ENCODE measurements at places on chromosomes 16 and 17. TPM values are rescaled to one million over a fixed set of nuclear protein-coding genes. Genes with fewer than 3 reads are reported as not detected.
A peak's percentile ranks its signal among the peaks of the same experiment; 100 is the strongest.

GRCh38 chr17:35870906-35871819 is 2.5 kb upstream of the HEATR9 start:
- DNase-seq: no peak

KRT39 gene
- not detected for total RNA-seq

DNA sequence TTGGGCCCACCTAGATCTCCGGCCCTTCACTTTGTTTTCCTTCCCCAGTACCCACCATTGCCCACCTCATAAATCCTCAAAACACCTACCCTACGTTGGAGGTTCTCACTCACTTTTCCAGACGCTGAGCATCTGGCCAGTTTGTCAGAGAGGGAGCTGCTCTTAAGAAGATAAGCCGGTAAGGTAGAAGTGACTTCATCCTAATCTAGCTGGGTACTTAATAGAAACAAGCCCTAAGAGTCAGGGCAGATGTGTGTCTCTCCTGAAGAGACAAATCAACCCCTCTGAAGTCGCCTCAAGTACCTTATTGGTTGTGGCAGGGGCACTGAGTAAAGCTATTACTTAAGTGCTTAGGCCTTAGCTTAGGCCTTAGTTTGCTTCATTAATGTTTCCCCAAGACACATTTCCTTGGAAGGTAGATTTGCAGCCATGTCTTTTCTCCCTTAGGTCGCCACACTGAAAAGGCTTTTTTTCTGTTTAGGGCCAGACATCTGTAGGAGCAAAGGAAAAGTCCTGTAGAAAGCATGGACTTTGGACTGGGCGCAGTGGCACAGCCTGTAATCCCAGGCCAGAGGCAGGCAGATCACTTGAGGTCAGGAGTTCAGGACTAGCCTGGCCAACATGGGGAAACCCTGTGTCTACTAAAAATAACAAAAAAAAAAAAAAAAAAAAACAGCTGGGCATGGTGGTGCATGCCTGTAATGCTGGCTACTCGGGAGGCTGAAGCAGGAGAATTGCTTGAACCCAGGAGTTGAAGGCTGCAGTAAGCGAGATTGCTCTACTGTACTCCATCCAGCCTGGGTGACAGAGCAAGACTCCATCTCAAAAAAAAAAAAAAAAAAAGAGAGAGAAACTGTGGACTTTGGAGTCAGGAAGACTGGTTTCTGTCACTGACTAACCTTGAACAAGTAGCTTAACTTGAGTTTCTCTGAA is 1.0 kb downstream of the TACO1 start:
- no peaks in the 10 kb centered on the region for H3K4me1 ChIP-seq
- H3K27ac ChIP-seq: peak overlapping the region; percentile 76
- peak overlapping the region; percentile 81 for H3K4me3 ChIP-seq
- DNase-seq: no peak

DNA sequence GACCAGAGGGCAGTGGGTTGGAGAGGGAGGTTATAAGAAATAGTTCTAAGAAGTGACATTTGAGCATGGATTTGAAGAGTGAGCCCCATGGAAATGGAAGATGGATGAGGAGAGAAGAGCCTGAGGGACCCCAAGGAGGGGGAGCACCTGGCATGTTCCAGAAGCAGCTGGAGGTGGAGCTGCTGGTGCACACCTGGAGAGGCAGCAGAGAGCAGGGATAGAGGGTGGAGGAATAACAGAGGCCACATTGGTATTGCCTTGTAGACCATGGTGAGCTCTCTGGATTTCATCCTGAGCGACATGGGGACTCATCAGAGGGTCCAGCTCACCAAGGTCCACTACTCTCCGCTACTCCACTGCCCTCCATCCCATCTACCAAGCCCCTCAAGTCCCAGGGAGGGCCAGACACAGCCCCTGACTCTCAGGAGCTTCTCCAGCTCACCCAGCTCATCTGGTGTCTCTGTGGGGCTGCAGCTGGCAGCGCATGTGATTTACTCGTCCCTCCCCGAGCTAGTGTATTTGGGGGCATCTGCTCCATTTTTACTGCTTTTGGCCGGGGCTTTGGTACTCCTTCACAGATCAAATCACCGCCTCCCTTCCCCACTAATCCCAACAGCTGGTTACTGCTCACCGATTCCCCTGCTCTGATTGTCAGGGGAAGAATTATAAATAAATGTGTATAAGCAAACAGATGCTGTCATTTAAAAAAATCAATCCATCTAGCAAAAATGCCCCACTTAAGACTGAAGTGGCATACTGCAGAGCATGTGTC is 22.1 kb upstream of the KDM8 start:
- H3K4me3 ChIP-seq: no peak overlapping the region
- no peak for DNase-seq
- H3K36me3 ChIP-seq: no peaks in the 10 kb centered on the region
- no peaks in the 10 kb centered on the region for H3K27me3 ChIP-seq
- H3K27ac ChIP-seq: no peak overlapping the region

DNA sequence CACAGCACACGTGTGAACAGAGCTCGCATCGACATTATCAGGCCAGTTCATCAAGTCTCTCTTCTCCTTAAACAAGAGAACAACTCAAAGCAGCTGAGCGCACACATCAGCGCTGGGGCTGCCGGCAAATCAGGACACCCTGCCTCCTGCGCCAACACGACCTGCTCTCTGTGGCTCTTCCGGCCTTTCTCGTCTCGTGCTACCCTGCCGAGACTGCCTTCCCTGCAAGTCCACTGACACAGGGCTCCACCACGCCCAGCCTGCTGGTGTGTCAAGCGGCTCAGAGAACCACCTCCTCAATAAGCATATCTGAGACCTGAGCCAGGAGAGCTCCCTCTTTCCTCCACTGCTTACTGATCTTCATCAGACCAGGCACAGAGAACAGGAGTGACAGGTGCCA is 96.9 kb downstream of the ZNF778 start:
- no peak for DNase-seq
- H3K4me1 ChIP-seq: no peaks in the 10 kb centered on the region
- no peaks in the 10 kb centered on the region for H3K27me3 ChIP-seq
- H3K27ac ChIP-seq: no peak overlapping the region
- H3K36me3 ChIP-seq: no peaks in the 10 kb centered on the region

DNA sequence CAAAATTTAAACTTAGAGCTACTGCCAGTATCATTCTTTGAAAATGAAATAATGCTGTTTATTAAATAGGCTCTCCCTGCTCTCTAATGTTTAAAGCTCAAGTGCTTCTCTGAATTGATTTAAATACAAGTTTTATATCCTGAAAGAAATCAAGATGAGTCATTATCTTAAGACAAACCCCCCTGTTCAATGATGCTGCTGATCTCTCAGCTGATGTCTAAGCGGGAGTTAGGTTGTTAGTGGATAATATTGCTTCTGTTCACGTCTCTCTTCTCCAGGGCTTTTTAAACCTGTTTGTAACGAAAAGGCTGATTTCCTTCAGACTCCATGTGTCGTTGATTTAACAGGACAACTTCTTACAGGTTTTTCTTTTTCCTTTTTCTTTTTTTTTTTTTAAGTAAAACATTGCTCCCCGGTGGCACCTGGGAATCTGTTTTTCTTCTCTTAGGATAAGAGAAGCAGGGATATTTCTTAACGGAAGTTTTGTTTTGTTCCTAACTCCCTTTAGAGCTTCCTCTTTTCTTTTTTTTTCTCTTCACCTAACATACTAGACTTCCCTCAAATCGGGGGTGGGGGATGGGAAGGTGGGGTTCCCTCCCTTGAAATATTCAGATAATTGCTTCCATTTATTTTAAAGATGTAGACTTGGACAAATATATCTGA is 807 bp upstream of the LYRM9 start:
- no peaks in the 10 kb centered on the region for H3K36me3 ChIP-seq
- no peaks in the 10 kb centered on the region for H3K4me1 ChIP-seq
- H3K27me3 ChIP-seq: no peaks in the 10 kb centered on the region
- peak overlapping the region; percentile 77 for H3K27ac ChIP-seq
- peak overlapping the region; percentile 19 for H3K4me3 ChIP-seq

CLCN7 gene
- 145 TPM for total RNA-seq

Data from uterus (tissue), 4 donors.